CD4-positive, alpha-beta T cell treated with Interleukin-6 for 4 hours (primary cell): ENCODE measurements at places on chromosomes 5 and 9.

- DNase-seq = no peak
Measured at GRCh38 chr5:163563880-163564279, 58.5 kb downstream of the MAT2B start.

GRCh38 chr5:104498281-104498680 is 935.7 kb upstream of the NUDT12 start:
- no peak for DNase-seq

DNA sequence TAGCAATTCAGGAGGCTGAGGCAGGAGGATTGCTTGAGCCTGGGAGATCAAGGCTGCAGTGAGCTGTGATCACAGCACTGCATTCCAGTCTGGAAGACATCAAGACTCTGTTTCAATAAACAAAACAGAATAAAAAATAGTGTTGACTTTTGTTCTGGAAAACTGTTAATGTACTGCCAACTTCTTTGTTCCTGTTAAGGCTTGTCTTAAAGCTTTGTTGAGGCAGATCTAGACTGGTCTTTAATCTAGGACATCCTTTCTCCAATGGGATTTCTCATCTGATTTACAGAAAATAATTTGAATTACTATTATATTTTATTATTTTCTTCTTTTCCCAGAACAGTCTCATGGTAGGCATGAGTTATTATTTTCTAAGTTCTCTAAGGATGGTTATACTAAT is 26.0 kb downstream of the BDP1 start:
- no peak for DNase-seq

GRCh38 chr5:15827741-15828140 is 327.8 kb downstream of the FBXL7 start:
- DNase-seq = no peak

- DNase-seq = no peak
Measured at GRCh38 chr5:172439785-172440477, 14.4 kb downstream of the SH3PXD2B start.

GRCh38 chr9:87771316-87772006 is 45.5 kb downstream of the CTSL start:
- DNase-seq = no peak

DNA sequence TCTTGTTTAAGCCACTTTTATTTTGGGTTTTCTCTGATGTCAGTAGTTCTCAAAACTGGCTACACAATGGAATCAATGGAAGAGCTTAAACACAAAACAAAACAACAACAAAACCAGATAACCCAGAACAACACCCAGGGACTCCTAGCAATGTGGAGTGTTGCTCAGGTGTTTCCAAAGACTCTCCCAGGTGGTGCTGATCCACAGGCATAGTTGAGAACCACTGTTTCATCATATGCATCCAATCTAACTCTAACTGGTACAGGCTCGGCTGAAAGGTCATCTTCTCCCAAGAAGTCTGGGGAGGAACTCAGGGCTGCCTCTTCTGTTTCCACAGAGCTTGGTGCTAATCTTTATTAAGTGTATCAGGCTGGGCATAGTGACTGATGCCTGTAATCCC is 5.4 kb upstream of the ALDH1B1 start:
- DNase-seq = no peak

GRCh38 chr5:74767579-74767913 is 497 bp downstream of the NSA2 start:
- DNase-seq = peak; percentile 4

DNA sequence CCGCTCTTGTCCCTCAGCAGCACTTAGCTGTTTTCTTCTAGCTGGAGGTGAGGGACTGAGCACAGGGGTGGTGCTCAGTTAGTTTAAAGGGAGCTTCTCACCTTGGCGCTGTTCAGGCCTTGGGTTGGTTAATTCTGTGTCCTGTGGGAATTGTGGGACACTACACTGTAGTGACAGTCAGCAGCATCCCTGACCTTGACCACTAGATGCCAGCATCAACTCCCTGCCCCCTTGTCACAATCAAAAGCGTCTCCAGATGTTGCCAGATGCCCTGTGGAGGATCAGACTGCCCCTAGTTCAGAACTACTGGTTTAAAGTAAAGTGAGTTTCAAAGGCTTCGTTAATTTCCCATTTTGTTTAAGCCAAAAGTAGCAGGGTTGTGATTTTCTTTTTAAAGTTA is 65.5 kb upstream of the DMRT3 start:
- no peak for DNase-seq

DNA sequence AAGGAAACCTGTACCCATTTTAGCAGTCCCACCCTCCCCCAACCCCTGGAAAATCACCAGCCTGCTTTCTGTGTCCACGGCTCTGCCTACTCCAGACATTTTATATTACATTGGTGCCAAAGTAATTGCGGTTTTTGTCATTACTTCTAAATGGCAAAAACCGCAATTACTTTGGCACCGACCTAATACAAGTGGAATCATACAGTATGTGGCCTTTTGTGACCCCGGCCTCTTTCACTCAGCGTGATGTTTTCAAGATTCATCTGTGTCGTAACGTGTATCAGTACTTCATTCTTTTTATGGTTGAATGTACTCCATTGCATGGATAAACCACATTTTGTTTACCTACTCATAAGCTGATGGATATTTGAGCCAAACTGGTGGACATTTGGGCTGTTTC is 9.7 kb upstream of the ORM1 start:
- DNase-seq = no peak

GRCh38 chr5:175851727-175852126 is 19.7 kb upstream of the CPLX2 start:
- no peak for DNase-seq

GRCh38 chr9:93108291-93109041 is 12.4 kb downstream of the CARD19 start:
- peak; percentile 42 for DNase-seq

- DNase-seq = no peak
Measured at GRCh38 chr5:158715592-158715991, 384.1 kb downstream of the EBF1 start.

- DNase-seq = no peak
Measured at GRCh38 chr9:72462340-72462739, 59.1 kb upstream of the TMC1 start.

DNA sequence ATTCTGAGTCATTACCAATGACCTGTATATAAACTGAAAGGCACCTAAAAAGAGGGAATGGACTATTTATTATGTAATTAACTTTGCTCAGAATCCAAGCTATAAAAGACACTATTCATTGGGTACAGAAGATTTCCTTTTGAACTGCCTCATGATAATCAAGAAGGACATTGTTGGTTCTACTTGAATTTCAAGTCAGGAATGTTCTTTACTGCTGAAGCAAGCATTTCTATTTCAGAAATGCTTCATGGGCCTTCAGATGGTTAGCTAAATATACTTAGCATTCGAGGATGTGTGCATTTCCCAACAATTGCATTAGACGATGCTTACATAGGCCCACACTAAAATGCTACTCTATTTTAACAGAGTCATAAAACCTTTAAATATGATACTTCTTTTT is 658.2 kb upstream of the DMAC1 start:
- no peak for DNase-seq

- DNase-seq = no peak
Measured at GRCh38 chr5:55218967-55219366, 8.1 kb downstream of the MCIDAS start.

DNA sequence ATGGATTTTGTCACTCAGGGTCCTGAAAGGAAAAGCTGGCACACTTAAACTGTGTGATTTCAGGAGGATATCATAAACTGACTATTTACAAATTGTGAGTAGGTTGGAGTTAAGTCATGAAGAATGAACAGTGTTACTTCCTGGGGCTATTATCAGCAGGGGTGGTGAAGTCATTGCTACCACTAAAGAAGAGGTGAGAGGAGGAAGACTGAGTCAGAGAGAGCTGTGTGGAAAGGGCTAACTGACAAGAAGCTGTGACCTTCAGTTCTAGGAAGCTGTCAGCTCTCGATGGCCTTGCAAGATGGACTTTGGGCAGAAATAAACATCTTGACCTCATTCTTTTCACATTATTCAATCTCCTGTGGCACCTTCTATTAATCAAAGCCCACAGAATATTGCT is 72.3 kb upstream of the STARD4 start:
- no peak for DNase-seq
